ENCODE measurements at places on chromosomes 16 and 17. TPM values are rescaled to one million over a fixed set of nuclear protein-coding genes. Genes with fewer than 3 reads are reported as not detected.
A peak's percentile ranks its signal among the peaks of the same experiment; 100 is the strongest.

GRCh38 chr17:81707725-81708646, 4.1 kb upstream of the SLC25A10 start:
- no peak for DNase-seq

DNA sequence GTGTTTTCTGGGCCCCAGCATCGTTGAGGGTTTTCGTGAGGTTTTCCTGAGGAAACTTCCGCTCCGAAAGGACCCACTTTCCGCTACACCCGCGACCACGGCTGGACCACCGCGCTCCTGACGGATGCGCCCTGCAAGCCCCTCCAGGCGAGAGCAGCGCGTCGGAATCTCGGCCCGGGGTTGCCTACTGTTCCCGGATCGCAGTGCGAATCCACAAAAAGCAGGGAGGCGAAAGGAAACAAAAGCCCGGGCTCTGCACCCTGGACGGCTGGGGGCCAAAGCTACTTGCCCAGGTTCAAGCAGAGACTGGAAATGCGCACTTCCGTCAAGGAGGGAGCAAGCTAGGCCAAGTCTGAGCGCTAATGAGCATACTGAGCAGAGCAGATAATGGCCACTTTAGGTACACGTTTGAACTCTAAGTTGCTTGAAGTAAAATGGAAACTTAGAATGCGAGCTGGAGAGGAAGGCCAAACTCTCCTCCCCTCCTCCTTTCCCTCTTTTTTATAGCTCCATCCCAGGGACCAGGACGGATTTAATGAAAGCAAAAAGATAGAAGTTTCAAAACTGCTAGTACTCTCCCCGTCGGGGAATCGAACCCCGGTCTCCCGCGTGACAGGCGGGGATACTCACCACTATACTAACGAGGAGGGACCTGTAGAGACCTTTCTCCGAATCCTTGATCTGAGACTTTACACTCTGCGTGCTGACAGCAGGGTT, 11.4 kb upstream of the AURKB start:
- DNase-seq, result peak; percentile 92

KRTAP2-2 gene
- not detected for total RNA-seq

SLC16A11 gene
- 2.9 TPM for total RNA-seq

HCRT gene
- not detected for total RNA-seq

GRCh38 chr17:42853004-42853403, 2.0 kb downstream of the AOC3 start:
- no peak for DNase-seq

GRCh38 chr17:41421116-41421515, 3.3 kb downstream of the KRT37 start:
- no peak for DNase-seq

TXNL4B gene
- 34.4 TPM for total RNA-seq

ELMO3 gene
- total RNA-seq, result 3.1 TPM

DNA sequence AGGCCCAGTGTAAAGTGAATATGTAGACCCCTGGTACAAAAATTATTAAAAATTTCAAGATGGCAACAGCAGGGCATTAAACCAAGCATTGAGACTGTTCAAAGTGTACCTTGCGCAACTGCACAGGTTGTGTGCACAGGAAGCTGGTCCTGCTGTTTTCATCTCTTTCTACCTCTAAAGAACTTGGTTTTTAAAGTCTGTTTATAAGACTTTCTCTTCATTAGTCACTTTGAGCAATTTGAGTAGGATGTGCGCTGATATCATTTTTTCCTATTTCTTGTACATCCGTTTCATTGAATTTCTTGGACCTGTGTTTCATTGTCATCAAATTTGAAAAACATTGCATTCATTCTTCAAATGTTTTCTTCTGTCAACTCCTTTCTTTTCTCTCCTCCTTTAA, 16.8 kb upstream of the PMP22 start:
- no peak for DNase-seq

DNA sequence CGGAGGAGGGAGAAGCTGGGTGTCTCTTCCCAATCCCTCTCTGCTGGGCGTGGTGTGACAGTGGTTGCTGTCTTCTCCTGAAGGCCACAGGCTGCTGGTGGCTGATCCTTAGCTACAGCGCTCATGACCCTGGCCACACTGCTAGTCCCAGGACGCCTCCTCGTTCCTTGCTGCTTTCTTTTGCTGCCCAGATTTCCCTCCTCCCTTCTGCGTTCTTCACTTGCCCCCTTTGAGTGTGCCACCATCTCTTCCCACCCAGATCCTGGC, 90.1 kb downstream of the MRC2 start:
- DNase-seq, result no peak

GRCh38 chr16:54446639-54447038, 160.1 kb upstream of the IRX3 start:
- DNase-seq, result no peak

DNA sequence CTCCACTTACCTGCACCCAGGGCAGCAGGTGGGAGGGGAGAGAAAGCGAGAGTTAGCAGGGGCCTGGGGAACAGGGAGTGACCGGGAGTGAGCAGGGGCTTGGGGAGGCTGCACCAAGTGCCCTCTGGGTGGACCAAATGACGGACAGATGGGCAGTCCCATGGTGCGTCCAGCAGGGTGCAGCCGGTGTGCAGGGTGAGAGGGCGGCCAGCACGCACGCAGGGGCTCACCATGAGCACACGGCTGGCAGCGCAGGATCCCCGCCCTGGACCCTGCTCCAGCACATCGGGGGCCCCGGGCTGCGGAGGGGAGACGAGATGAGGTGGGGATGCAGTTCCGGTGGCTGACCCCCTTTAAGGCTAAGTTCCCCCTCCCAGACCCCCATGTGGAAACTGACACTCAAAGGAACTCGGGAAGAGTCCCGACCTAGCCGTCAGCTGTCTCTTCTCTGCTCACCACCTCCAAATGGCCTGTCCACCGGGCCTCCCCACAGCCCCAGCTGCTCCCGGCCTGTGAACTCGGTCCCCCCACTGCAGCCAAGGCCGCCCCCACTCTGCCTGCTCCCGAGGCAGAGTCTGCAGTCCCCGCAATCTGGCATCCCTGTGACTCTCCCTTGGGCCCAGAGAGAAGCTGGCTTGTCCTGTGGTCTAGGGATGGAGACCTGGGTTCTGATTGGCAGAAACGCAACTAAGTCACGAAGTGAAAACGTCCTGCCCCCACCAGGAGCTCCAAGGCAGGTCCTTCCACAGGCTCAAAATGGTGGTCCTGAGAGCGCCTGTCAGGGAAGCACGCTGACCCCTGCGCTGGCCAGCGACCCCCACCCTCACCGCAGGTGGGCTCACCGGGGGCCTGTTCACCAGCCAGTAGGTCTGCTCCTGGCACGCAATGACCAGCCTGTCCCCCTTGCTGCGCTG, 2.9 kb downstream of the RGS11 start:
- DNase-seq, result no peak

- DNase-seq, result no peak
These were observed 2.6 kb downstream of the OVCA2 start for GRCh38 chr17:2044263-2044894.

GRCh38 chr17:17358866-17359265, 55.7 kb downstream of the NT5M start:
- no peak for DNase-seq

DNA sequence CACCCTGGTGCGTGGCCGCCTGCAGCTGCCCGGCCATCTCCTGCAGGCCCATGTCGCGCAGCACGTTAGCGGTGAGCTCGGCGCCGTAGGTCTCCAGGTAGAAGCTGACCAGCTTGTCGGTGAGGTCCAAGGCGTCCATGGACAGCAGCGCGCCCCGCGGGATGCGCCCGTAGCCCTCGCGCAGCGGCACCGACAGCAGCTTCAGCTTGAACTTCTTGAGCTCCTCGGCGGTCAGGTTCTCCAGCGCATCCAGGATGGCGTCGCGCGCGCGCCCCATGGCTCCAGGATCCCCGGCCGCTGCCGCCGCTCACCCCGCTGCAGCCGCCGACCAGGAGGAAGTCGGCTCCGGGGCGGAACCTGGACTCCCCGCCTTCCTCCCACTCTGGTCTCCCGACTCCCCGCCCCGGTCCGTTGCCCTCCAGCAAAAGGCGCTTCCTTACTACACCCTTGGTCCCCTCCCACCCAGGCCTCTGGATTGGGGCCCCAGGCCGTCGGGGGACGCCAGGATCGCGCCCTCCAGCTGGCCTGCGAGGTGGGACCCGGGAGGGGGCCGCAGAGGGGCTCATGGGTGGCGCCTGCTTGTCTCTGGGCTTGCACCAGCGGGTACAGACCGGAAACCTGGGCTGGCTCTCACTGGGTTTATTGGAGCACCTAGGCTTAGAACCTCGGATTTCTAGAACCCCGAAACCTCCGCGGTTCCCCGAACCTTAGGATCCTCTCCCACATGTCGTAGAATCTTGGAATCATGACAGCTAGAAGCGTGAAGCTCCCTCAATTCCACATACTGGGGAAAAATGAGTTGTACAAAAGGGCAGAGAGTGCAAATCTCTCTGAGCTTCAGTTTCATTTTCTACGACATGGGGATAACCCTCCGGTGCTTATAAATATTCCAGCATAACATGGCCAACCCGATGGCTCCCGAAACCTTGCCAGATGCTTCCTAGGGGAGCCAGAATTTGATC, at the start of gene PYCARD:
PYCARD (minus strand) TSS at position 347 of the 962 bp plus-strand sequence; CDS start at position 277, 70 bp downstream.
- peak; percentile 52 for DNase-seq

Measured in activated T-cell treated with anti-CD3 and anti-CD28 coated beads, Interleukin-2, amount 50 U/mL, for 72 hours (primary cell).